ENCODE measurements at places on chromosomes 4 and X. TPM values are rescaled to one million over a fixed set of nuclear protein-coding genes. Genes with fewer than 3 reads are reported as not detected.

Gene NWD2
- total RNA-seq: not detected

Gene GABRA4
- not detected for total RNA-seq

- no peak for DNase-seq
These were observed 36.1 kb upstream of the DOCK11 start for GRCh38 chrX:118459494-118459893.

Gene RAB39B
- total RNA-seq: 1.6 TPM

- no peak for DNase-seq
These were observed 211.6 kb downstream of the RCHY1 start for GRCh38 chr4:75302648-75303047.

Gene APLN
- 7.2 TPM for total RNA-seq

DNA sequence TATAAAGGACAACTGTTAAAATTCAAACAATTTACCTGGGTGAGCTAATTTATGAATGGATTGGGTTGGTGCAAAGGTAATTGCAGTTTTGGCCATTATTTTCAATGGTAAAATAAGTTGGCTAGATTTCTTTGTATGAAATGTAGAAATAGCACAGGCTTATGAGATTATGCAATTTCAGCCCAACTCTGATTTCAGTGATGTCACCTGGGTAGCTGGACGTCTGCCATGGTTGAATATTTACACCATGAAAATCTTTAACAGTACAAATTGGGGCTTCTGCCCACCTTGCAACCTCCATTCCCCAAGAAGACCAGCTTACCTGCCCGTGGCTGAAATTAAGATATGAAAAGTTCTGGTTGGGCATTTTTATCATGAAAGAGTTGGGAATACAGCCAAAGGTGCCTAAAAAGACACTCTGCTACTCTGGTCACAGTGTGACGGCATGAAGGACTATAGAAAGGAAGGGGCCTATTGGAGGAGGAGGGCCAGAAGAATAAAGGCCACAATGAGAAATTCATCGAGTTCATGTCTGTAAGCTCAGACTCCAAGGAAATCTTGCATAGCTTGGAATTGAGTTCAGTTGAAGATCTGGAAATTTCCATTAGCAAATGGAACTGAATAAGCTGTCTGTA is 29.7 kb downstream of the EGF start:
- no peak for DNase-seq

DNA sequence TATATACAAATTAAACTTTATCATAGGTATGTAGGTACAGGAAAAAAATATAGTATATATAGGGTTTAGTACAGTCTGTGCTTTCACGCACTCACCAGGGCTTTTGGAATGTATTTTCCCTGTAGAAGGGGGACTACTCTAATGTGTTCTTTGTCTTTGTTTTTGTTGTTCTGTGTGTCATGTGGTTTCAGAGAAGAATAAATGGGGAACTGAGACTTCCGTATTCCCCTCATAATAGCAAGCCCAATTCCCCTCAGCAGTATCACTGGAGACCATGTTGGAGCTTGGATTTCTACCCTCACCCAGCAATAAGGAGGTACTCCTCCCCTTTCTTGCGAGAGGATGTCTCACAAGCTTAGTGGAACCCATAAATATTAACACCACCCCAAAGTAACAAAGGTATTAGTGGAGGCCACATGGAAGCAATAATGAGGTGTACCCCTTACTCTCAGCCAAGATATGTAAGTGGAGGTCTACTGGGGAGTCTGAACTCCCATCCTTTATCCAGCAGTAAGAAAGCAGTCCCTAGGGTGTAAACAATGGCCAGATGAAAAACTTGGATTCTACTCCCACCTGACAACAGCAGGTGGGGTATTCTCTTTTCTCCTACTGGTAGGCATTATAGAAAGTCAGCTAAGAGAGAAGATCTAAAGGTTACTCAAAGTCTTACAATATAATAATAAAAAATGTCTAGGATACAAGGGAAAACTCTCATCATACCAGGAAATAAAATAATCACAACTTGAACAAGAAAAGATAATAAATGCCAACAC is 805.4 kb upstream of the GALNTL6 start:
- DNase-seq: no peak

Gene RAB33A
- not detected for total RNA-seq

- DNase-seq: no peak
These were observed 159.6 kb upstream of the RBPJ start for GRCh38 chr4:26161030-26161824.

- no peak for DNase-seq
These were observed 37.7 kb downstream of the FRYL start for GRCh38 chr4:48742412-48742811.
